Tibial nerve (tissue), 4 donors: ENCODE measurements at places on chromosomes 13 and 19. TPM values are rescaled to one million over a fixed set of nuclear protein-coding genes. Genes with fewer than 3 reads are reported as not detected.

DNA sequence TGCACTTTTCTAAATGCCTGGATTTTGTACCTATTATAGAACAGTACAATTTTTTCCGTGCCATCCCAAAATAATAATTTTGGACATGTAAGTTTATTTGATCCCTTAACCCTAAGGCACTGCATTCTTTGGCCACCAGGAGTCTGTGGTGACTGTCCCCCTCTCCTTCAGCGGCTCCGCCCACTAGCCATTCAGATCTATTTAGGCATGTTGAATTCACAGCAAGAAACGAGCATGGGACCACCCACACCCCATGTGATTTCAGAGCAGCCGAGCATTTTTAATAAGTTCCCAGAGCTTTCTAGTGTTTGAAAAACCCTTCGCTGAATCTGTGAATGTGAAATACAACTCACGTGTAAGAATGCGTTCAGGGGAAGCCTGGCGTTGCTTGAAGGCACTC lies 567.5 kb downstream of the MYO16 start:
- no peak overlapping the region for H3K4me3 ChIP-seq
- H3K36me3 ChIP-seq = no peaks in the 10 kb centered on the region
- no peaks in the 10 kb centered on the region for H3K27me3 ChIP-seq
- no peak overlapping the region for H3K27ac ChIP-seq
- DNase-seq = no peak
- no peaks in the 10 kb centered on the region for H3K4me1 ChIP-seq

GRCh38 chr13:113086031-113086750 lies 19.4 kb upstream of the F7 start:
- H3K4me3 ChIP-seq = no peak overlapping the region
- H3K27me3 ChIP-seq = no peaks in the 10 kb centered on the region
- no peak overlapping the region for H3K27ac ChIP-seq
- H3K4me1 ChIP-seq = no peaks in the 10 kb centered on the region
- DNase-seq = no peak

DNA sequence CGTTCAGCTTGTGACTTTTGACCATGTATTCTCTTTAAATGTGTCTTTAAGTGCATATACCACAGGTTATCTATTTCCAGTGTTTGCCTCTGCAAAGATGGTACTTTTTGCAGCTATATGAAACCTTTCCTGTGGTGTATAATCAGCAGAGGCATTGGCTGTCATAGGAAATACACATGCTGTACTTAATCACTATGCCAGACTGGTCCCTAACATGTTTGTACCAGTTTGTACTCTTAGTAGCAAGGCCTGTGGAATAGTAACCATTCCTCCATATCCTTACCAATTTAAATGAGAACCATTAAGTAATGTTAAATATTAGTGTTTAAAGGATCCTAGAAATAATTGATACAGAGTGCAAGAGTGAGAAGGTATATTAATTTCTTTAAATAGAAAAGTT lies 69.8 kb downstream of the CDK8 start:
- H3K27ac ChIP-seq = no peak overlapping the region
- no peak overlapping the region for H3K4me3 ChIP-seq
- no peaks in the 10 kb centered on the region for H3K4me1 ChIP-seq
- H3K27me3 ChIP-seq = no peaks in the 10 kb centered on the region

- H3K27ac ChIP-seq = peak overlapping the region; percentile 13
- H3K4me1 ChIP-seq = peaks cover 6% of the 10 kb centered on the region
- no peak for DNase-seq
These were observed 66.7 kb downstream of the ATP11A start for GRCh38 chr13:112756511-112756966.

DNA sequence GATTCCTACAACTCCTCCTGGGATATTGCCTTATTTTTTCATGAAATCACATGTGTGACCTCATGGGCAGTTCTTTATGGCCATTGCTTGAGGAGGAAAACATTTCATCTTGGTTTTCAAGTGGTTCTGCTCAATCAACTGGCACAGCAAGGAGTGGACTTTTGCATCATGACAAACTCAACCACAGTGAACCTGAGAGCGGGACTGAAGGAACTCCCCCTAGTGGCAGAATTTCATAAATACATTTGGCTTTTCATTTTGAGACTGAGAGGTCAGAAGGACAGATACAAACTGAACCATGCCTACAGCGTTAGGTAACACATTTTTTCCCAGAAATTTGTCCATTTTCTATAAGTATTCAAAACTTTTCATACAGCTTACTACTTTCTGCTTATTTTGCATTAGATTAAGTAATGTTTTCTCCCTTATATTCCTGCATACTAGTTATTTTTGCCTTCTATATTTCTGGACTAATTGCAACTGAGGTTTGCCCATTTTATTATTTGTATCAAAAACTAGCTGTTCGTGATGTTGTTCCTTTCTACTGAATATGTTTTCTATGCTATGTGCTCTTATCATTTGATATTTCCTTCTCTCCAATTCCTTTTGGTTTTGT lies 13.4 kb upstream of the SIGLEC12 start:
- H3K36me3 ChIP-seq = no peaks in the 10 kb centered on the region
- H3K27me3 ChIP-seq = peaks cover 3% of the 10 kb centered on the region
- no peak for DNase-seq

Gene TMEM150B
- 8.8 TPM for total RNA-seq

Gene ARHGAP45
- total RNA-seq = 66.9 TPM

Gene FAM83E
- not detected for total RNA-seq
